Amniotic stem cell (primary cell): ENCODE measurements at places on chromosomes 16 and 17.

DNA sequence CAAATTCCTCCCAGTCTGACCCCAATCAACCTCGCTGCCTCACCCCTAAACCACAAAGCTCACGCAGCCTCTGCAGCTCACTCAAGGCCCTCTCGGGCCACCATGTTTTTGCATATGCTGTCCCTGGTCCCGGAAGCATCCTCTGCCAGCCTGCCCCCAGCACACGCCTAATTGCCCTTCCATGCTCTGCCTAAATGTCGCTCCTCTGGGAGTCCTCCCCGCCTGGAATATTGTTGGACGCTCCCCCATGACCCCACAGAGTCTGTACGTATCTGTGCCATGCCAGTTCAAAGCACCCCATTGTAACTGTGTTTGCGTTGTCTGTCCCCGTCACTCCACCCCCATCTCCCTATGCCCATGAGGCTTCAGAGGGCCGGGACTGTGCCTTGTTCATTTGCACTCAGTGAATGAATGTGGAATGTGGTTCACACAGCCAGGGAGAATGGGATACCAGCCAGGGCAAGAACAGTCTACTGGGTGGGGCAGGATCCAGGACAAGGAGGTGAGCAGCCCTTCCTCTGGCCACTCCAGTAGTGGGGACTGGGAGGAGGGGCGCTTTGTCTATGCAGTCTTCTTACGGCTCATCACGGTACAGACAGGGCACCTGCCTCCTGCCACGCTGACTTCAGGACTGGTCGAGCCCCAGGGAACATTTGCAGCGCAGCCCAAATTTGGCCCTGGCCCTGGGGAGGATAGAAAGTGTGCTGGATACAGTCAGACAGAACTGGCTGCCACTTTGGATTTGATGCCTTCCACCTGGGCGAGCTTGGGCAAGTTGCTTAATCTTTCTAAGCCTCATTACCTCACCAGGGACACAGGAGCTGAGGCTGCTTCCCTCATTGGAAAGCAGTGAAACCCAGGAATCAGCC is 48.5 kb downstream of the NOS2 start:
- no peak for DNase-seq

- no peak for DNase-seq
Measured at GRCh38 chr16:84482001-84482891, 22.2 kb downstream of the MEAK7 start.

DNA sequence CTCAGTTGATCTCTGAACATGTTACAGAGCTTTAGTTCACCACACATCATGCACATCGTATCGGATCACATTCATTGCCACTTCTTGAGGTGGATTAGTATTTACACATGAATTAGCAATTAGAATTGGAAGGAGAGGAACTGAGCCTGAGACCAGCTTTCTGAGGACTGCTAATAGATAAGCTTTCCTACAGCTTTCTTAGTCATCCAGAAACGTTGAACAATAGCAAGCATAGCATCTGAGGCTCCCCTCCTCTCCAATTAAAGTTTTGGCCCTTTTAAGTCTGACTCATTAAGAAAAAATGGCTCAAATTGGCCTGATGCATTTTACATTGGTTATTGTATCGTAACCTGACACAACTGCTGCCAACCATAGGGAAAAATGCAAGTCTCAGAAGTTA is 1130.4 kb downstream of the CDH8 start:
- no peak for DNase-seq

DNA sequence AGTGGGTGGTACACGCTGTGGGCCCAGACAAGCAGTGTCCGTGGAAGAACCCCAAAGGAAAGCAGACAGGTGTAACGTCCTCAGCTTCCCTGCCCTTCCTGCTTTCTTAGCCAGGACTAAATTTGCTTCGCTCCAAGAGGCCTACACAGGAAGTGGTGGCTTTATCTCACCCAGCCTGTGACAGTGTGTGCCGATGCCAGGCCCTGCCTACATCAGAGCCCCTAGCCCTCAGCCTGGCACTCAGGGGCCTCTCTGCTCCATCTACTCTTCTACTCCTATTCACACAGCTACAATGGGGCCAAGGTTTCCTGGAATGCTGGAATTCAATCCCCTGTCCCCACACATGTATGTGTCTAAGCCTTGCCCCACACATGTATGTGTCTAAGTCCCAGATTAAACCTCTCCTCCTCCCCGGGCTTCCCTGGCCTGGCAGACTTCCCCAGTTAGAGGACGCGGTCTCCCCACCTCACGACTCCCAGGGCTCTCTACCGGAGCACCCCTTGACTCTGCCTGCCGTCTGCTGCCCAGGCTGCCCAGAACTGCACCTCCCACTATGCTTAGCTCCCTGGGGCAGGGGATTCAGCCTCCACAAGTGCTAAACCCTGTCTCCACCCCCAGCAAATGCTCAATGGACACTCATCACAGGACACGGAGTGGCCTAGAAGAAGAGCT is 8.2 kb downstream of the PGAP3 start:
- no peak for DNase-seq

DNA sequence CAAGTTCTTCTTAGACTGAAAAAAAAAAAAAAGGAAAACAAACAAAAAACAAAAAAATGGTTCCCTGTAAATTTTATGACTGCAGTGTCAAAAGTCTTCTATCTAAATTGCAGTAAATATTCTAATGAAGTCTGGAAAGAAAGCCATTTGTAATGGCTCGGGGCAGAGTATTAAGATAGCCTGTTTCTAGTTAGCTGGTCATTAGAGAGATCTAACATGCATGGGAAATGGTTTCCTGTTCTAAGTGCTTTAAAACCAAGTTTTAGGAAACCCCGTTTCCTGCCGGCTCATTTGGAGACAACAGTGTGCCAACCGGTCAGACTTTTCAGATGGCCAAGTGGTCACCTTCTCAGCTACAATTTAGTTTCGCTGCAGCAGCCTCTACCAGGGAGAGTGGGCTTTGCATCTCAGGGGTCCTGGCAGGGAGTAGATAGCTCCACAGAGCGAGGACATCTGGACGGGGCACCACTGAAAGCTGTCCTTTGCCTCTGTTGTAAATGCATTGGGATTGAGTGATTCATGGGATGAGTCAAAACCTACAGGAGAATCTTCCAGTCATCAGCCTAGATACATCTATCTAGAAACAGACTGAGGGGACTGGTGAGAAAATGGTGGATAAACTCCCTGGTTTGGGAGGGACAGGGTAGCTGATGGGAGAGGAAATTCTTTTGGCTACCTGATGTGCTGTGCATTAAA is 473.2 kb upstream of the SALL1 start:
- peak; percentile 5 for DNase-seq

DNA sequence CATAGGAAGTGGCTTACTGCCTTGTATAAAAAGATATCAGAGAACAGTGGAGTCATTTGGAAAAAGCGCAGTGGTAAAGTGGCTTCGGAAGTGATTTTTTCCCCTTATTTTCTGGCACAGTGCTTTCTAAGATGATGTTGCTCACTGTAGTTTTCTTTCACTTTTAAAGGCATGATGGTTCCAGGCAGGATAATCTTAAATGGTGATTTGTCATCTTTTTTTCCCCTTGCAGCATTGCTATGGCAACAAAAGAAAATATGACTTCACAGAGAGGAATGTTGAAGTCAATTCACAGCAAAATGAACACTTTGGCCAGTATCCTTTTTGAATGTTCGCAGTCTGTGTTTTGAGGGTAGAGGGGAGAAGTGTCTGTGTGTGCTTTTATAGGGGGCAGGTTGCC is 42.5 kb downstream of the GOSR1 start:
- DNase-seq = peak; percentile 77

DNA sequence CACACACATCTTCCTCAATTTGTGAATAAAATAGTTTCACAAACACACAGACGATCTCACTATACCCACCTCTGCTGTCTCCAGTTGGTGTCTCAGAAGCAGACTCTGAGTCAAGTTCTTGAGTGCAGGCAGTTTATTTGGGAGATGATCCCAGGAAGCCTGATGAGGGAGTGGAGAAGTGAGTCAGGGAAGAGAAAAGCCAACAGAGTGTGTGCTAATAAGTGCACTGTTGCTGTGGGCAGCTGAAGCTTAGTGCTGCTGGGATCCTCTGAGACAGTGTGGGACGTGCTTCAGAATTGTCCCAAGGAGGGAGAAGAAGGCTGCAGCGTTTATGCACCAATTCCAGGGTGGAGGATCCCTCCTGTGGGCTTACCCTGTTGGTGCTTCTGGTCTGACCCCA is 423.2 kb upstream of the C16orf82 start:
- no peak for DNase-seq
